ENCODE measurements at places on chromosomes 12 and 14.

- no peak for DNase-seq
Observed at GRCh38 chr14:44339862-44340261, 167.2 kb downstream of the FSCB start.

GRCh38 chr12:7638064-7638759 lies 27.5 kb downstream of the APOBEC1 start:
- DNase-seq: no peak

DNA sequence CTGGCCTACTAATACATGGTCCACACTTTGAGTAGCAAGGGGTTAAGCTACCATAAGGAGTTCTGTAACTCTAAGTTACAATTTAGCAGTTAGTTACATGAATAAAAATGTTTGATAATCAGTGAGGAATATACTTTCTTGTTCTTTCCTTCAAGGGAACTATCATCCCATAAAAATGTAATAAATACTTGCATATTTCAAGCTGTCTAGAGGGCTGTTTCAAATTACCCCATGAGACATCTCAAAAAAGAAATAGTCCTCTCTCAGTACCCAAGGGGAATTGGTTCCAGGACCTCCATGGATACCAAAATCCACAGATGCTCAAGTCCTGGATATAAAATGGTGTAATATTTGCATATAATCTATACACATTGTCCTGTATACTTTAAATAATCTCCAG lies 48.7 kb upstream of the GNG2 start:
- DNase-seq: no peak

DNA sequence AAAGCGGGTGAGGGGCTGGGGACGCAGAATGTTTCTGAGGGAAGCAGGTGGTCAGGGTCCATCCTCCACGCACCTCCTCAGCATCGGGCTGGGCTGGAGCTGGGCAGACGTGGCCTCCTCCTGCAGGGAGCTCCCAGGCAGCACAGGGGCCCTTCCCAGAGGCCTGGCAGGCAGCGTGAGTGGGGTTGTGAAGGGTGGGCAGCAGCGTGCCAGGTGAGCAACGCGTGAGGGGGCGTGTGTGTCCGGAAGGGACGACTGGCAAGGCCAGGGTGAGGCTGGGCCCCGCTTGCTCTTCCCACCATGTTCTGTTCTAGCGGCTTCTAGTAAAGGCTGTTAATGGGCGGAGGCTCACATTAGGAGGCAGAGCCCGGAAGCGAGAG lies 17.1 kb downstream of the ANKRD9 start:
- no peak for DNase-seq

DNA sequence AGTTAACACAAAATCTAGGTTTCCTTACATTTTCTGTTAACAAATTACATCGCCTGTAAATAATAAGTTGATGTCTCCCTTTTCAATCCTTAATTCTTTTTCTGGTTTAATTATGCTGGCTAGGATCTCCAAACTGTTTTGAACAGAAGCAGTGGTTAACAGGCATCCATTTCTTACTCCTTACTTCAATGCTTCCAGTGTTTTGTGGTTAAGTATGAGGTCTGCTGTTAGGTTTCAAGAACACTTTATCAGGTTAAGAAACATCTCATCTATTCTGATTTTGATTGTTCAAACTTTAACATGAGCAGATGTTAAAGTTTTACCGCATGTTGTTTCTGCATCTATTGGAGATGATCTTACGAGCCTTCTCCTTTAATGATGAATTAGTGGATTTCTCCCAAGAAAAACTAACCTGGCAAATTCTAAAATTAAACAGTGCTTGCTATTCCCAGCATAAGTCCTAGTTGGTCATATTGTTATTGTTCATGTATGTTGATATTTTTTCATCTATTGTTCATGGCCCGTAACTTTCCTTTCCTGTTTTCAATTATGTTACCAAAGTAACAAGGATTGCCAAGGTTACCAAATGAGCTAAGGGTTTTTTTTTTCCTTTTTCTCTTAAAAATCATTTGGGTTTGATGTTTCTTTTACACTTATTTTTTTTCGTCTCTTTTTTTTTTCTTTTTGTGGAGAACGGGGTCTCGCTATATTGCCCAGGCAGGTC lies 33.4 kb downstream of the POLE start:
- peak; percentile 5 for DNase-seq

GRCh38 chr12:47943623-47944340 lies 19.6 kb upstream of the TMEM106C start:
- no peak for DNase-seq

- DNase-seq: peak; percentile 37
Observed at GRCh38 chr14:55832122-55832911, 252.3 kb downstream of the KTN1 start.

- DNase-seq: peak; percentile 72
Observed at GRCh38 chr14:75705014-75705413, 44.0 kb downstream of the TTLL5 start.

DNA sequence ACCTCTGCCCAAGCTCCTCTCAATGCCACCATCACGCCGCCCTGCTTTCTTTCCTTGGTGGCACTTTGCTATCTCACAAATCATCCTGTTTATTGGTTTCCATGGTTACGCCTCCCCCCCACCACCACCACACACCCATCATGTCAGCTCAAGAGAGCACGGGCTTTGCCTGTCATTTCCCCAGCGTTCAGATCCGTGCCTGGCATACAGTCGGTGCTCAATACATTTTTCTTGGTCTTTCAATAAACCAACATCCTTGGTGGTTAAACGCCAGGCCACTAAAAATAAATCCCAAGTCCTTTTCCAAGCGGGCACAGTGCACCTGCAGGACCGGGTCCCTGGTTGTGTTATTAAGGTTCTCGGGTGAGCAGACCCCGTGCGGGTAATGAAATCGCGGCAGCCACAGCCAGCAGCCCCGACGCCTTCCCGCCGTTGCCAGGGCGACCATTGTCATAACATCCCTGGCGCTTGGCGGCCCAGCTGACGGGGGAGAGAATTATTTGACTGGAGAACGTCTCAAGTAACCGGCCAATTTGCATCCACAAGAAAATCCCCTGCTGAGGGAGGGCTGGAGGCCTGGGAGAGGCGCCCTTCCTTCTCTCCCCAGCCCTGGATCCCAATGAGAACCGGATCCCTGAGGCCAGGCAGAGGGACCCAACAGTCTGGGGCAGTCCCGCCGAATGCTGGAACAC lies 92.9 kb downstream of the KSR2 start:
- peak; percentile 25 for DNase-seq

- DNase-seq: no peak
Observed at GRCh38 chr12:57626111-57626920, 6.7 kb downstream of the B4GALNT1 start.

DNA sequence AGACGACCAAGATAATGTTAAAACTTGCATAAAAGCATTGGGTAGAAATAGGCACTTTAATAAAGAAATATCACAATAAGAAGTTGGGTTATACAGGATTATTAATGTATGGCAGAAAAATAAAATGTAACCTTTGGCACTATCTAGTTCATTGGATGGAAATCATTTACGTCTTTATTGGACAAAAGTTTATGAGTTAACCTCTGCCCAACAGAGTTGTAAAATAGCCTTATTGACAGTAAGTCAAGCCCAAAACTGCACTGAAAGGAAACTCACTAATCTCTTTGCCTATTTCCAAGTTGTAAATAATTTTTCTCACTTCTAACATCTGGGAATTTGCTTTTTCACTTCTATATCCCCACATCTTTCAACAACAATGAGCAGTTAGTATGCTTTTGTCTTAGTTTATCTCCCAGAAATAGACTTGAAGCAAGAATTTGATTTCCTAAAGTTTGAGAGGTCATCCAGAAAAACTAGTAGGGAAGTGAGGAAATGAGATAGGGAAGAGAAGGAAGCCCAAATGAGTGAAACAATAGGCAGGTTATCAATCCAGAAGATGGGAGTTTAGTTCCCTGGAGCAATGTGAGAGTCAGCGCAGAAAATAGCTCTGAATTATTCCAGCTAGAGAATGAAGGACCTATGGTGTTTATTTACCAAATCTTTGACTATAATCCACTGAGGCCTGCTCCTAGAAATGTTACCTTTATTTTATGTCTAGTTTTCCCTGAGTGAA lies 434.8 kb downstream of the CCER1 start:
- DNase-seq: no peak

Measured in fibroblast of pulmonary artery (primary cell).